T-cell (primary cell): ENCODE measurements at places on chromosomes 4 and X.

DNA sequence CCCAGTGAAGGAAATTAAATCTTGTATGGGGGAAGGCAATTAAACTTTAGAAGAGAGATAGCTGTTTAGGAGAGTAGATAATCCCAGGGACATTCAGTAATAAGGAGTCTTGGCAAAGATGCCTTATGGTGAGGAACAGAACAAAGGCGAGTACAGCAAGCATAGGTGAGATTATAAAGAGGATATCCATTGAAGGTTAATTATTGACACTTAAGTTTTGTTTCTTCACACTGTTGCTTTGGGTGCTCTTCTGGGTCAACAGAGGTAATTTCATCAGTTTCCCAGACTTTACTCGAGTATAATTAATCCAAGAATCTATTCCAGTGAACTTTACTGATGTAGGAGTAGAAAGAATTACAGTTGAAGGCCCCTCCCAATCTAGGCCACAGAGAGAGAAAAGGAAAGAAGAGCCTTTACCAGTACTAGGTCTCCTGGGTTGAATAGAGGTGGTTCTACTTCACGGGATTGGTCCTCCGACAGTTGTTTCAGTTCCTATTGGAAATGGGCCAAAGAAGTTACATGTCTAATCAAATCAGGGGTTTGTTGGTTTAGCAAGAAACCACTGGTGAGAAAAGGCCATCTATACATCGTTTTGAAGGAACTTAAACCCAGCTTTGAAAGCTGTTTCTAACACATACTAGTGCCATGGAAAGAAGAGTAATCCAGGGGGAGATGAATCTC is 27.2 kb downstream of the EPGN start:
- DNase-seq, result no peak

DNA sequence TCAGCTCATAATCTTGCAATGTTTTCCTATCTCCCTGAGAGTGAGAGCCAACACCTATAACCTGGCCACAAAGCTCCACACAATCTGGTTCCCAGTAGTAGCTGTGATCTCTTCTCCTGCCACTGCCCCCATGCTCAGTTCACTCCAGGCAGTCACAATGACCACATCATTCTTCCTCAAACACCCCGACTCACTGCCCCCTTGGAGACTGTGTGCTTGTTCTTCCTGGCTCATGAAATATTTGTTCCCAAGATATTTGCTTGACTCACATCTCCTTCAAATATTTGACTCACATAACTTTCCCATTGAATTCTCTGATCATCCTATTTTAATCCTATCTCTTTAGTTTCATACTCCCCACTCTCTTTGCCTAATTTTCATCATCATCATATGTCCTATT is 173.7 kb downstream of the AREG start:
- no peak for DNase-seq

GRCh38 chr4:173403051-173403450 is 4.1 kb upstream of the SCRG1 start:
- no peak for DNase-seq

- DNase-seq, result no peak
Measured at GRCh38 chr4:174989791-174990190, 71.6 kb downstream of the ADAM29 start.

DNA sequence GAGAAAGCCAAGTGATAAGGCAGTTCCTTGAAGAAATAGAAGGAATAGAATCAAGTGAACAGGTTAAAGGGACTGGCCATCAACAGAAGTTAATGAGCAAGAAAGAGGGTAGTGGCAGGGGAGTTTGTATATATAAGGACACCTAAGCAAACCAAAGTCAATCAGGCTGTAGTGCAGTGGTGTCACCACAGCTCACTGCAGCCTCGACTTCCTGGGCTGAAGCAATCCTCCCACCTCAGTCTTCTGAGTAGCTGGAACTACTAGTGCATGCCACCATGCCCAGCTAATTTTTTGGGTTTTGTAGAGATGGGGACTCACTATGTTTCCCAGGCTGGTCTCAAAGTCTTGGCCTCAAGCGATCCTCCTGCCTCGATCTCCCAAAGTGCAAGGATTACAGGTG is 15.9 kb downstream of the ACOT9 start:
- DNase-seq, result no peak

- no peak for DNase-seq
Measured at GRCh38 chrX:84240848-84241565, 53.0 kb upstream of the RPS6KA6 start.

DNA sequence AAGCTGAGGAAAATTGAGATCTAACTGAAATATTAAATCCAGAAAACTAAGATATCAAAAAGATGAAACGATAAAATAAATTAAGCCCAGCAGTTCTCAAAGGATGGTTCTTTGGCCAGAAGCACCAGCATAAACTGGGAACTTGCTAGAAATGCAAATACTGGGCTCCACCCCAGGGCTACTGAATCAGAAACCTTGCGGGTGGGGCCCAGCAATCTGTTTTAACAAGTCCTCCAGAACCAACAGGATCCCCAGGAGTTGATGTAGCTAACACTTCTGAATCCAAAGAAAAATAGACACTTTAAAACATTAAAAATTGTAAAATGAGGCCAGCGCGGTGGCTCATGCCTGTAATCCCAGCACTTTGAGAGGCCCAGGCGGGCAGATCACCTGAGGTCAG is 14.1 kb upstream of the TMEM154 start:
- no peak for DNase-seq

DNA sequence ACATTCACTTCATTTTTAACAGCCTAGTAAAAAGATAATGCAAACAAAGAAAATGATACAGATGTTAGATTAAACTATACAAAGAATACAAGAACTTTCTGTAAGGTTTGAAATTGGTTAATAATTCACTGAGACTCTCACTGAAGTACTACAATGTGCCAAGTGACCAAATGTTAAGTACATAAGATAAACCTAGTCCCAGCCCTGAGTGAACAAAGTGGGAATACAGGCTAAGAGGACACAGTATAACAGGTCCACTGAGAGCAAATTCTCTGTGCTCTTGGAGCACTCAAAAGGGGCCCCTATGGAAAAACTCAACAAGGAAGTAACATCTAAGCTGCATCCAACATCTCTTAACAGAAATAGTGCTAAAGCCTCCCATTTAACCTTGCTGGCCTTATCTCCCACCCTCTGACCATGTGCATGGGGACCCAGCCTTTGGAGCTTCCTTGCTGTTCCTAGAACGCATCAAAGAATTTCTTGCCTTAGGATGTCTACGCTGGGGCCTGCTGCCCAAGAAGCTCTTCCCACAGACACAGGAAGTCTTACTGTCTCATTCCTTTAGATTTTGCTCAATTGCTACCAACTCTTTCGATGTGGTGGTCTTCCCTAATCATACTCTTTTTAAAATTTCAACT is 113.4 kb downstream of the ZAR1 start:
- DNase-seq, result no peak

DNA sequence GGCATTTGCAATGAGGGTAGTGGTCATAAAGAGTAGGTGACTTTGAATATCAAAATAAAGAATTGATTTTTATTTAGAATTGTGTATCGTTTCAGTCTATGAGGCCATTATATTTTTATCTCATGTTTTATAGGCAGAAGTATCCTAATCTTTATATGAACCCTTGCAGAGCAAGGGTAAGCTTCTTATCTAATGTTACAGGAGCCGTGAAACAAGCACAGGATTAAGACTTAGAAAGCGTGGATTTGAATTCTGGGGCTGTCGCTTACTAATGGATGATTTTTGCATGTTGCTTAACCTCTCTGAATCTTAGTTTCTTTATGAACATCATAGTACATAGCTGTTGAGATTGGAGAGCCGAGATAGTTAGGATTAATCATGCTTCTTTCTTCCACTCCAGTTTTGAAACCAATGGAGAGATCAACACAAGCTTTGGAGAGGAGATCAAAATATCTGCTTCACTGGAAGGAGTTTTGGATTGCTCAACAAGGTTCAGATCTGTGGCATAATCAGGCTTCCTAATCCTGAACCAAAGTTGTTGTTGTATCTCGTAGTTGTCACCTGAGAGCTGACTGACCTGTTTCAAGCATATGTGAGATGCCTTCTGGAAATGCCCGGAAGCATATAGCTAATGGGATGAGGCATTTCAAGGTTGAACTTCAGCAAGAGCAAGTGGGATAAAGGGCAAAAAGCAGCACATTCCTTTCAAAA is 166.9 kb upstream of the GK2 start:
- no peak for DNase-seq

DNA sequence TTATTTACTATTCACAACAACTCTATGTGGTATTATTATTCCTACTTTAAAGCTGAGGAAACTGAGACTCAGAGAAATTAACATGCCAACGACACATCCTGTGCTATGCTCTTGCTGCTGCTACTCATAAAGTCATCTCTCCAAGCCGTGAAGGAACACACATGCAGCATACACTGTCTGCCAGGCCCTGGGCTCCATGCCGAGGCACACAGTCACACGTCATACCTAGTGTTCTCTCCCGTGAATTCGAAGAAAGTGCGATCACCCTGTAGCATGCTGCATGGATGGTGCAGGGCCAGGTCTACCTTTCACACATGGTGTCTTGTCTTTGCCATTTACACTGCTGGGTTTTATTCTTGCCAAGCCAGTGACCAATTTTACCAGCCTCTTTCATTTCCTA is 34.1 kb downstream of the TBC1D1 start:
- no peak for DNase-seq

GRCh38 chr4:100189820-100190642 is at the start of gene DDIT4L:
TSS of gene DDIT4L (minus strand) at chr4:100190468. CDS start at chr4:100189983, 485 bp downstream.
- DNase-seq, result no peak
